ENCODE measurements at places on chromosomes 5 and 9.

DNA sequence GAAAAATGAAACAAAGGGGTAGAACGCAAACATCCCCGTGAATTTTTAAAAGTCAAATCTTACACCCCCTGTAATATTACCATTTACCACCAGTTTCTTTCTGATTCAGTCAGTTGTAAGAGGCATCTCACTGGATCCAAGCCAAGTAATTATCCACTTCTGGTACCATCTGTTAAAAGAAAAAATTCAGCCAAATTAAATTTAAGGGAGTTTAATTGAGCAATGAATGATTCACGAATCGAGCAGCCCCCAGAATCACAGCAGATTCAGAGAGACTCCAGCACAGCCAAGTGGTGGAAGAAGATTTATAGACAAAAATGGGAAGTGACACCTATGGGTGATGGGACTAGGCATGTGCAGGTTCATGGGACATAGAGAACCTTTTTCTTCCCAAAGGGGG is 29.9 kb upstream of the MTMR12 start:
- no peak for DNase-seq

- no peak for DNase-seq
These were observed 133.9 kb upstream of the PANK3 start for GRCh38 chr5:168713051-168713450.

GRCh38 chr9:137582286-137582860 is 3.6 kb upstream of the DPH7 start:
- DNase-seq: no peak

- DNase-seq: no peak
These were observed 21.8 kb upstream of the FKTN start for GRCh38 chr9:105535920-105536668.

DNA sequence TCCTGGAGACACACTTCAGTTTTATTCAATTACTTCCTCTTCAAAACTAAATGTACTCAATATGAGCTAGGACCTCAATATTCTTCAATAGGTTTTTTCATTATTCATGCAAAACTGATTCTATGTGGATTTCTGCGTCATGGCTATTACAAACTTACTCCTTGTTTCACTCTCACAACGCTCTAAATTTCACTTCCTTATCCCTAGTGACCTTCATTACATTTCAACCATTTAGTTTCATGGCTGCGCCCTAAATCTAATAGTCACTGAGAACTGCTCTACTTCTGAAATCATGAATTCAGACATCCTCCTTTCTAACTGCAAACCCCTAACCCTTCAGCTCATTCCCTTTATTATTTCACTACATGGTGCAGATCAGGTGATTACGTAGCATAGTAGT is 93.9 kb downstream of the SLC25A46 start:
- DNase-seq: no peak

- no peak for DNase-seq
These were observed 330.0 kb downstream of the ARRDC3 start for GRCh38 chr5:91052977-91053740.
